ENCODE measurements at places on chromosomes 16 and 17.

DNA sequence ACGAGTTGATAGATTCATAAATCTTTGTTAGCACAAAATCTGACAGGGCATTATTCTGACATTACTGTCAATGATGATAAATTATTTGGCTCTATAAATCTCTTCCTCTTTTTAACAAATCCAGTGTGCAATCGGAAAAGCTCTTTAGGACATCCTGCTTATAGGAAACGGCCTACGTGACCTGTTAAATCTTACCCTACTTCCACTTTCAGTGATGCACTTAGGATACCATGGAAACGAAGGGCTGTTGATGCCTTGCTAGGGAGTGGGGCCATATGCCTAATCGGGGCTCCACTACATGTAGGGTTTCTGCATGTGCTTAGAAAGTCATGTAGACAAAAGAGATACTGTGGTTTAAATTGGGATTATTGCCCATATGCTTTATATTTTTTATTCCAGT is 27.2 kb downstream of the ZNF594 start:
- no peak for DNase-seq

DNA sequence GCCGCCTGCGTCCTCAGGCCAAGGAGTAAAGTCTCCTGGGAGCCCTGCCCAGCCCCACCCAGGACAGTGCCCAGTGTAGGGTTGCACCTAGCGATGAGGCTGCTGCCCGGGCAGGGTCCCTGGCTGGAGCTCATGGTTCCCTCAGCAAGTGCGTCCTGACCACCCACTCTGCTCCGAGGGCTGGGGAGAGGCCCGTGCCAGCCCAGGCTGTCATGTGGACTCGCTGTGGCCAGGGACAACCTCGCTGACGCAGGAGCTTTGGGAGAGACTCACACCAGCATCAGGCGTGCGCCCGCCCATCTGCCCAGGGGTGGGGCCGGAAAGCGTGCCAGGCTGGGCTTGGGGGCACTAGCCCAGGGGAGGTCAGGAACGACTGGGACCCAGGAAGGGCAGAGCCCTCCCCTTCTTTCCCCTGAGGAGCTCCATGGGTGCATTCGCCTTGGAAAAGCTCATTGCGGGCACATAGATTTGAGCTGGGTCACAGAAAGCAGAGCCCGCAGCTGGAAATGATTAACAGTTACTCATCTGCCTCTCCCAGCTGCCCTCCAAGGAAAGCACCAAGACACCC is 19.7 kb downstream of the DPEP1 start:
- DNase-seq = peak; percentile 97

DNA sequence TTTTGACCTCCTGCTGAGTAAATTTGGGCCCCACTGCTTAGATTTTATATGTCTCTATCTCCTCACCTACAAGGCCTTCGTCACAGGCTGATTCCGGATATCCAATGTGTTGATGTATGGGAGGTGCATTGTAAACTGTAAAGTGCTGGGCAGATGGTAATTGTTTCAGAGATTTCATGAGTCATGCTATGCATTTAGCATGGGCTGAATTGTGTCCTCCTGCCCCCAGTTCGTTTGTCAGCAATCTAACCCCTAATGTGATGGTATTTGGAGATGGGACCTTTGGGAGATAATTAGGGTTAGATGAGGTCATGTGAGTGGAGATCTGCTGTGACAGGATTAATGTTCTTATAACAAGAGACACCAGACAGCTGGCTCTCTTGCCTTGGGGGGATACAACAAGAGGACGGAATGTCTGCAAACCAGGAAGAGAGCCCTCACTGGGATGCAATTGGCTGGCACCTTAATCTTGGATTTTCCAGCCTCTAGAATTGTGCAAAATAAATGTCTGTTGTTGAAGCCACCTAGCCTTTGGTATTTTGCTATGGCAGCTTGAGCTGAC is 101.8 kb upstream of the NLRP1 start:
- no peak for DNase-seq

DNA sequence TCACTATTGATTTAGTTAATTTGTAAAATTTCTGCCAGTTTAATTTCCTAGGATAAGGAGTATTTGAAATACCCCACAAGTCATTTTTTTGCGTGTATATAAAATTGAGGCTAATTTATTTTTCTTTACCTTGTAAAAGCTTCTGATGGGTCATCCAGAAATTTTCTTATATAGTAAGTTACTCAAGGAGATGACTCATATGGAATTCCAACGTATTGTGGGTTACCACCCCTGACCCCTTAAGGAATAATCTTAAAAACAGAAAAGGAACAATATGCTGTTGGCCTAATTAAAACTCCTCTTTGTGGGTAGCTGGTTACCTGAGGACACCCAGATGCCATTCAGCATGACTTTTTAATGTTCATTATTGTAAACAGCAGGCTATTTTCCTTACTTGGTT is 13.6 kb downstream of the HEATR6 start:
- no peak for DNase-seq

- DNase-seq = no peak
Measured at GRCh38 chr17:8706431-8706830, 38.2 kb downstream of the CCDC42 start.

GRCh38 chr17:45414990-45415881 is 17.4 kb downstream of the ARHGAP27 start:
- no peak for DNase-seq

- DNase-seq = no peak
Measured at GRCh38 chr17:38429476-38430100, 1.3 kb downstream of the ARHGAP23 start.

DNA sequence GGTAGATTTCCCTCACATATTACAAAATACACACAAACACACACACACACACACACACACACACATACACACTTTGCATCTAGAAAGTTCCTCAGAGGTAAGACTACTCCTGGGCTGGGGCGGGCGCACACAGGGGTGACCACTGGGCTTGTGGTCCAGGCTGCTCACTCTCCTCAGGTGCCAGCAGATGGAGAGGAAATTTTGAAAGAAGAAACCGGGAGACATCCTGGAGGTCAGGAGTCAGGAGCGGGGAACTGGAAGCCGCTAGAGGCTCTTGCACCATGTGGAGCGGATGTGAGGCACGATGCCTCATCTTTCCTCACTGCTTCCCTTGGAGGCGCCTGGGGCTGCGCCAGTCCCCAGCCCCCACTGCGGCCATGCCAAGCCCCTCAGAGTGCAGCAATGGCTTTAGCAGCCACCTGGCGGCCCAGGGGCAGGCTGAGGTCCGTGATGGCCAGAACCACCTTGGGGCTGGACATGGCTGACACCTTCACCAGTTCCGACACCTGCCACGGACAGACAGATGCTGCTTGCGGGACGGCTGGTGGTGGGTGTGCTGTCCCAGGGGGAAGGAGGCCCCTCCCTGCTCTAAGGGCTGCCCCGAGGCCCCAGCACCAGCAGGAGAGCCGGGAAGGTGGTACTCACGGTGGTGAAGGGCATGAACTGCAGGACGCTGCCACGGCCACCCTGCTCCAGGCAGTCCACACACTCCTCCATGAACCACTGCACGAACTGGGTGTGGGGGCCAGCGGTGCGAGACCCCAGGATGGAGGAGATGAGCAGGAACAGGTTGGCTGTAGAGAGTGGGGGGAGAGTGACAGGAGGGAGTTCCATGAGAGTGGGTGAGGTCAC is 4.1 kb downstream of the CSF3 start:
- DNase-seq = no peak

- DNase-seq = no peak
Measured at GRCh38 chr16:7550096-7550495, 217.5 kb downstream of the RBFOX1 start.

GRCh38 chr17:29948448-29949215 is 7.2 kb downstream of the EFCAB5 start:
- DNase-seq = no peak

GRCh38 chr16:2383501-2383900 is 43.0 kb upstream of the ABCA3 start:
- no peak for DNase-seq

DNA sequence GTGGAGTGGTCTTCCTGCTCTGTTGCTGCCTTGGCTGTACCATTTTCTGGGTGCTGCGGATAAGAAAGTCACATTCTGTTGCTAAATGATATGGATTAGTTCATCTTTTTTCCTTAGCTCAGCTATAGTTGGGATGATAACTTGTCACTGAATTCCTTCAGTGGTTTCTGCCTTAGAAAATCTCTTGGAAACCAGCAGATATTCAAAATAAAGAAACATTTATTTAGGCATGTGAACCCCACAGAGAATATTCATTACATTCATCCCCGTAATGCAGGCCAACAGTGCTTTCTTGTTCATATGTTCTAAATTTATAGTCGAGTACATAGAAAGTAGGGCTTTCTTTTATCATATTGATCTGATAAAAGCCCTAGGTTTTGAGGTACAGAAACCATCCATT is 151.3 kb downstream of the CYB561 start:
- no peak for DNase-seq

GRCh38 chr17:74779501-74779900 is 3.4 kb upstream of the NAT9 start:
- no peak for DNase-seq

DNA sequence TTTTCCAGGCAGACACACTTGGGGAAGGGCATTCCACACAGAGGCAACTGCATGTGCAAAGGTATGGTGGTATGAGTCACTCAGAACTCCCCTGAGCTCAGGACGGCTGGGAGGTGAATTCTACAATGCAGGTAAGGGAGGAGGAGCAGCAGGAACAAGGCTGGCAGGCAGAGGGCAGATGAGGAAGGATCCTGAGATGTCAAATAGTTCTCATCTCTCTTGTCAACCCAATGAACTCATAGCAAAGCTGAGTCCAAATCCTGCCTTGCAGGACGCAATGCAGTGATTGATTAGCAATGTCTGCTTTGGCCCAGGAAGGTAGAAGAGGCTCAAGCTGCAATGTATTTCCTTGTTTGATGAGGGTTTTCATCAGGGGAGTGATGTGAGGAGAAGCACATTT is 243.5 kb downstream of the XYLT1 start:
- no peak for DNase-seq

All from H54 (cell line).